NCI-H1436 treated with DMSO at 0.1 percent for 48 hours (cell line): ENCODE measurements at places on chromosomes 11 and 22.

- DNase-seq = no peak
Observed at GRCh38 chr11:108958368-108959104, 293.7 kb downstream of the DDX10 start.

DNA sequence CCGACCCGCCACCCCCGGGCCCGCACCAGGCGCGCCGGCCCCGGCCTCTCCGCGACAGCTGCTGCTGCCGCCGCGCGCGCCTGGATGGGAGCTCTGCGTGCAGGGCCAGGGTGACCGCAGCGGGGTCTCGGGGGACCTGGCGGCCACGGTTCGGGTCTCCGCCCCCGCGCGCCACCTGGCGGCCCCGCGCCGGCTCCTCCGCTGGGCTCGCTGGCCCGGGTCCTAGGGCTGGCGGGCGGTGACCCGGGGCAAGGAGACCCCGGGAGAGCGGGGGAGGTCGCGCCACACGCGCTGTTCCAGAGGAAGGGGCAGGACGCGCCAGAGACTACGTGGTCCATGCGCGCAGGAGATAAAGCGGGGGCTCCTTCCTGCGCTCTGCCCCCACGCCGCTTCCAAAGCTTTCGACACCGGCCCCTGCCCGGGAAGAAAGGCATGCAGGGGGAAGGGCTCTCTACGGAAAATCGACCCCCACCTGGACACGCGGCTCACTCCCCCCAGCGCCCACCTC, 562 bp downstream of the SHANK2 start:
- no peak for DNase-seq

DNA sequence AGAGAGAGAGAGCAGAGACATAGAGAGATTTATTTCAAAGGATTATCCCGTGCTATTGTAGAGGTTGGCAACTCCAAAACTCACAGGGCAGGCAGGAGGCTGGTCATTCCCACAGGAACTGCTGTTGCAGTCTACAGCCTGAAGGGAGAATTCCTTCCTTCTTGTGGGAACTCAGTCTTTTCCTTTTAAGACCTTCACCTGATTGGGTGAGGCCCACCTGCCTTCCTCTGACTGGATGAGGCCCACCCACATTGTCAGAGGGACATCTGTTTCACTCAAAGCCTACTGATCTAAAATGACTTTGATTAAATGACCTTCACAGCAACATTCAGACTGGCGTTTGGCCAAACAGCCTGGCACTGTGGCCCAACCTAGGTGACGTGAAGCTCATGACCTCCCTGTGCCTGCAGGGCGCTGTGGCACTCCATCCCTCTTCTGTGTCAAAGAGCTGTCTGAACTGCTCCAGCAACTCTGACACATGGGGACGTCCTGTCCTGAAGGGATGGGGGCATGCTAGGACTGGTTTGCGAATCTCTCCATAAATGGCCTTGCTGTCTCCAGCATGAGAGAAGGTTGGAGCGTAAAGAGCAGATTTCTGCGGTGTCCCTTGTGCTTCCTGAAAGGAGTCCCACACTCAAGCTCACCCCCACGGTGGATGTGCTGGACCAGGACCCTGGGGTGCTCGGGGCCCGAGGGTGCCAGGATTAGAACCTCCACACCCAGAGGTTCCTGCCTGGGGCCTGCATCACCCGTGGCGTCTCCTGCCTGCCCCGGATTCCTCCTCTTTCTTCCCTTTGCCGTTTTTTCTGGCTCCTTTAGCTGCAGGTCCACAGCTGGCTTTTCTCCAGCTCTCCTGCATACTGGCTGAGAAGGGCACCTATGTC, 20.7 kb downstream of the KRTAP5-5 start:
- DNase-seq = no peak

GRCh38 chr11:64181506-64182411, 4.2 kb upstream of the STIP1 start:
- DNase-seq = no peak

- no peak for DNase-seq
Observed at GRCh38 chr11:70036971-70037882, 40.9 kb upstream of the ANO1 start.

- DNase-seq = no peak
Observed at GRCh38 chr22:17823964-17824363, 49.7 kb upstream of the BID start.

GRCh38 chr22:36585841-36586240, 56.9 kb upstream of the EIF3D start:
- DNase-seq = no peak

GRCh38 chr22:35378621-35379020, 2.3 kb upstream of the HMOX1 start:
- DNase-seq = no peak

- DNase-seq = no peak
Observed at GRCh38 chr11:43367382-43368178, 8.9 kb downstream of the TTC17 start.

- no peak for DNase-seq
Observed at GRCh38 chr11:79150966-79151365, 289.9 kb downstream of the TENM4 start.

GRCh38 chr22:31343235-31344191, 2.6 kb downstream of the PATZ1 start:
- DNase-seq = no peak

- peak; percentile 70 for DNase-seq
Observed at GRCh38 chr11:100681064-100681502, 6.0 kb upstream of the ARHGAP42 start.

DNA sequence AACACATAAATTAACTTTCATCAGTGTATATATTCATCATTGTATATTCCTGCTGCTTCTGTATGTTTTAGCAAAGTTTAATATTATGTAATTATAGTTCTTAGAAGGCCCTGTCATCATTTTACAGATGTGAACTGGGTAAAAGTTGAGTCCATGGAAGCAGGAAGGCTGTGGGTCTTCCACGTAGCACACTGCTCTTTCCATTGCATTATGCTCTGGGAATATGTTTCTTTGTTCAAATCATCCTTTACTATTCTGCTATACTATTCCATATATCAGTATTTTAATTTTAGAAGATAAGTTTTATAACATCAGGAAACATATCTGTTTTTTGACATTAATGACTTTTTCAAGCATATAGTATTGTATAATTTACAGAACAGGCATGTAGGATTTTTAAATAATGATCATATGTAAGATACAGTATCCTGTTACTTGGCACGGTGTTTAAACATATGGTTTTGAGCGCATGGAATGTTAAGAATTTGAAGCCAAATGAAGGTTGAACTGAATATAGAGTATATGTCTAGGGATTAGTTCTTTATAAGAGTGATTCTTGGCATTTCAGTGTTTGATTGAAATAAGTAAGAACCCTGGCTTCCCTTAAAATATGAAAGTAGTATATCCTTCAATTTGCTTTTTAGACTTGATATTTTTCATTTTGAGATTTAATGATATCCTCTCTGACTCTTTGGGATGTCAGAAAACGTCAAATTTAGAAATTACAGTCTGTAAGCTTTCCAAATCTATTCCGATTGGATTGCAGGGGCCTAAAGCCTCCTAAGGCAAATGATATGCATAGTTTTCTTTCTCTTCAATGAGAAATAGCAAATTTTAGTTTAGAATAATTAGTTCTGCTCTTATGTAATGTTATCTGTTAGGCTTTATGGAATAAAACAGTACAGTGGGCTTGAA, 8.6 kb downstream of the CCDC81 start:
- DNase-seq = no peak

DNA sequence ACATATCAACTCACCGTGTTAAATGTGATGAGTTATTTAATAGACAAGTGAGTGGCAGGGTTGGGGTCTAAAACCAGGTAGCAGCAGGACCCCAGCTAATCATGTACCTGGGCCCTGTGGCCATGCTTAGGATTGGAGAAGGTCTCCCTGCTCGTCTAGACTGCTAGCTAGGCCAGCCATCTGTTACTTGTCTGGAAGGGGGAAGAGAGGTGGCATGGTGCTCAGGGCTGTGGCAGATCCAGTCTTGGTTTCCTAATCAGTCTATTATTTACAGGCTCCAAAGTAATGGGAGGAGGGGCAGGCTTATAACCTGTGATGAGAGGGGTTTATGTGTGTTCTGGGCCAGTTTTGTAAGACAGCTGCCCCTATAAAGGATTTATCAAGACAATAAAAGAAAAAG, 105.9 kb downstream of the NTM start:
- no peak for DNase-seq

DNA sequence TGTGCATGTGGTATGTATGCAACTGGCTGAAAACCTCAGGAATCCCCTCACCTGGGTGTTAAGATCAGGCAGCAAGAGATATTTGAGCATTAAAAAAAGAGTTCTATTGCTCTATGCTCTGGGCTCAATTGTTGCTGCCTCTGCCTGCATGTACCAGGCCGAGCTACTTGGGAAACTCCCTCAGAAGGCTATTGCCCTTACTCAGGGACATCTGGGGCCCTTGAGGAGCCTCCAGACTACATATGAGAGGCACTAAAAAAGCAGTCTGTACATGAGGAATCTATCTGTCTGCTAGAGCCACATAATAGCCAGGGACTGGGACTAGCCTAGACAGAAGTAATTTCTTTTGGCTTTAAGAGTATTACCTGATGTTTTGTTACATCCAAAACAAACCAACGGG, 120.1 kb downstream of the SWAP70 start:
- no peak for DNase-seq

- DNase-seq = no peak
Observed at GRCh38 chr11:69307421-69307820, 13.5 kb downstream of the MYEOV start.

DNA sequence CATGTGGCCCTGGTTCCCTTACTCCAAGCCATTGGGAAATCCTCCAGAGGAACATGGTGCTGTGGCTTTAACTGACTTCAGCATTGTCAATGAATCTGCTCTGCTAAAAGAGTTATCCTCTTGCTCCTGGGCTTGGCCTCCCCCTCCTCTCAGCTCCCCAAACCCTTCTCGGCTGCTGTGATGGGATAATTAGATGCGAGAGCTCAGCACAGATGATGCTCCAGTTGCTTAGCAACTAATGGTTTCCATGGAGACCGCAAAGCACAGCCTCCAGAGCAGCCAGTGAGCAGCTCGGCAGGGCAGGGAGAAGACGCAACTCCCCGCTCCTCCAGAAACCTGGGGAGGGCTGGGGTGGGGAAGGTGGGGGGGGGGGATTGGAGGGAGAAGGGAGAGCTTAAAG, 2.8 kb upstream of the UPK2 start:
- peak; percentile 73 for DNase-seq

GRCh38 chr11:19374151-19374569, 133.4 kb upstream of the E2F8 start:
- DNase-seq = no peak

GRCh38 chr11:117251506-117251905, 19.0 kb downstream of the RNF214 start:
- DNase-seq = no peak

DNA sequence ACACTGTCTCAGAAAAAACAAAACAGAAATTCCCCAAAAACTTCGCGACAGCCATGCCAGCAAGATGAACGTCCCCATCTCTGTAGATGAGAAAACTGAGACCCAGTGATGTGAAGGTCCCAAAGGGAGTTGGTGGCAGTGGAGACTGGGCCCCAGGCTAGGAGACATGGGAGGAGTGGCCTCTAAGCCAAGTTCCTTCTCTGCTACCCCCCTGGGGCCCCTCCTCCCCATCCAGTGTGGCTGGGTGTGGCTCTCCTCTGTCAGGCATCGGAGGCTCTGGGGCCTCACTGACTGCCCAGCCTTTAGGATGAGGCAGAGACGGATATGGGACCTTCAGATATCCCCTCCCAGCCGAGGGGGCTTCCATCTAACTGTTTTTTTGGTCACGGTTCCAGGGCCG, 9.8 kb downstream of the RELT start:
- no peak for DNase-seq

DNA sequence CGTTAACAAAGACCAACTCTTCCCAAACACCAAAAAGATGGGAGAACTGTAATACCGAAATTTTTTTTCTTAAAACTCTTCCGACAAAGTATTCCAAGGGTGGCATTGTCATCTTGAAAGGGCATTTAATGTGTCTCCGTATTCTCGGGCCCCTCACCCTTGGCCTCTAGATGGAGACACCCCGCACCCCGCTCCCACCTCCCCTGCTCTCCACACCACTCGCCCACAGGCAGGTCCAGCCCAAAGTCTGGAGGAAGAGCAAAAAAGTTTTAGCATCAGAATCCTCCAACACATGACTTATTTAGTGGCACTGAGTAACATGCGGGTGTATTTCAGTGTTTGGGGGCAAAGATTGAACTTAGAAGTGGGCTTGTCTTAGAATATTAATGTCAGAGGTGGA, 20.7 kb downstream of the SPATA19 start:
- DNase-seq = no peak

- DNase-seq = no peak
Observed at GRCh38 chr11:47587723-47588326, 1.3 kb downstream of the FAM180B start.

GRCh38 chr22:30212996-30213441, 33.5 kb downstream of the LIF start:
- no peak for DNase-seq

DNA sequence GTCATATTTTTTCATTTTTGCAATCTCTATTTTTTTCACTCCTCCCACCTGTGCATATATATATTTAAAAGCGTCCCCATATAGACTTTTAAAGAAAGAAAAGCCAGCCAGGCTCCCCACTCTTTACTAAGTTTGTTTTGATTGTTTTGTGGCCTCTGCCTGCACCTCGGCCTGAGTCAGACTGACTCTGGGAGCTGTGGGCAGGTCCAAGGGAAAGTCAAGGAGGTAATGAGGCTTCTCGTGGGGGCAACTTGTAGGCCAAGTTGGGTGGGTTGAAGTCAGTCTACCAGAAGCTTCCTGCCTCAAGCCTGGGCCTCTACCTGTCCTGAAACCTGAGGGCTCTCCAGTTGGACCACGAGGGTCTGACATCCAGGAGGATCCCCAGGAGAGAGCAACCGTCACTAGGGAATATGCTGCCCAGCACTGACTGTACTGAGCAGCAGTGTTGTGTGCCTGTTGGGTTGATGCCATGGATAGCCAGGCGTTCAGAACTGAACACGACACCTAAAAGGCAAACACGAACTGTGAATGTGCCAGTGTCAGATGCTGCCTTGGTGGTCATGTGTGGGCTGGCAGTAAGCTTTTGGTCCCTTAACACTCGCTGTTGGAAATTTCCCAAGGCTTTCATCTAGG, 58.8 kb downstream of the BMAL1 start:
- DNase-seq = no peak

DNA sequence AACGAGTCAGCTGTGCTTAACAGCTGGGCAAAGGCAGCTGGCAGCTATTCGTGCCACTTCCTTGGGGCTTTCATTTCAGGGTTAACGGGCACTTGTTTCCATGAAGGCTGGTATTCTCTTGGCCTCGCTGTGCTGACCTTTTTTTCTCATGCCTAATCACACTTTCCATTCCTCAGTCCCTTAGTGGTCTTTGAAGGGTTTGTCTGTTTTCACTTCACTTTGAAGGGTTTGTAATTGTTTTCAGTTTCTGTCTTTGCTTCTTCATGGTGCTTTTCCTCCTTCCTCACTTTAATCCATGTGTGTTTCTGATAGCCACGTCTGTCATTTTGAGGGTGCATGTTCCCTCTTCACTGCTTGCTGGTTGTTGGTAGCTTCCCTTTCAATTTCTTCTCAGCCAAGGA, 24.6 kb downstream of the PPIL2 start:
- DNase-seq = no peak

GRCh38 chr11:88378422-88379066, 41.0 kb upstream of the CTSC start:
- DNase-seq = no peak
